Hematopoietic multipotent progenitor cell treated with erythropoietin and hydrocortisone succinate and interleukin-3 and kit ligand, for 15 days (in vitro differentiated cells): ENCODE measurements at places on chromosomes 6 and 20.

- DNase-seq: no peak
Measured at GRCh38 chr6:155493694-155494143, 38.1 kb upstream of the NOX3 start.

- no peak for DNase-seq
Measured at GRCh38 chr6:25046942-25047341, 111.2 kb upstream of the RIPOR2 start.

DNA sequence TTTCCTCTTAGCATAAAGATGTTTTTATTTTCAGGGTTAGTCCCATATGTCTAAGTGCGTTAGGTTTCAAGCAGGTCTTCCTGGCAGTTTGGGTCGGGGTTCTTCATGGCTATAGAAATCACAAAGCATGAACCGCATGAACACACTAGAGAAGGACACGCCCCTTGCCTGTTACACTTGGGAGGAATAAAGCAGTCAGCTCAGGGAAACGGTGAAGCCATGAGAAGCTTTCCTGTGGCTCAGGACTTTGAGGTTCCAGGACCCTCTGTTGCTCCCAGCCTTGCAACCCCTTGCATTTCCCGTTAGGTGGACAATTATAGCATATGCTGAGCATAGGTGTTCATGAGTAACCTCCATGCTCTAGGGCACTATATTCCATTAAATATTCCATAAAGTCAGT, 96.7 kb downstream of the SYCP2 start:
- DNase-seq: no peak

GRCh38 chr20:34345402-34345736, 17.7 kb upstream of the ITCH start:
- no peak for DNase-seq

GRCh38 chr6:169289619-169290339, 36.1 kb upstream of the THBS2 start:
- no peak for DNase-seq

GRCh38 chr6:99236010-99236409, 113.5 kb downstream of the FAXC start:
- DNase-seq: no peak

GRCh38 chr6:143697076-143697800, 19.5 kb downstream of the PHACTR2 start:
- no peak for DNase-seq

GRCh38 chr6:127186889-127187288, 68.4 kb downstream of the RSPO3 start:
- DNase-seq: peak; percentile 30

GRCh38 chr6:148235446-148235845, 107.2 kb upstream of the SASH1 start:
- no peak for DNase-seq

DNA sequence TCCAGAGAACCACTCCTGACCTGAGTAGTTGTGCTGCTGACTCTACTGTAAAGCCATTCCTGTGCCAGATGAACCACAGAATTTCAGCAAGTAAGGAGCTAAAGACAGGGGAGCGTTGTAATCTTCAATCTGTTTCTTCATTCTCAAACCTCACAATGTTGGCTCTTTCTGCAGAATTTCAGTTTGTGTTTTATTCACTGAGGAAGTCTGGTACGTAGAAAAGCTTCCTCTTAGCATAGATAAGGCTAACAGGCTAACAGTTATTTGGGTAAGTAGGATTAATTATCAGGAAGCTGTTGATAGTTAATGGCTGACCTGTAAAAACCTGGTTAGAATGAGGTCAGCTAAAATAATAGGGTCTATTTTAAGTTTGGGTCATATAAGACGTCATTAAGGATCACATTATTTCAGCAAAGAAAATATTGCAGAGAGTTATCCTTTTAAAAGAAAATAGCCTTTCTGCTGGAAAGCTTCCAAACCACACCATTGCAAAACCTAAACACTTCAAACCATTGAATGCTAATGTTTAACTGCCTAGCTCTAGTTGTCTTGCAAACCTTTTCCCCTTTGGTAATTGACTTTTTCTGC, 14.1 kb upstream of the TENT5A start:
- DNase-seq: no peak

DNA sequence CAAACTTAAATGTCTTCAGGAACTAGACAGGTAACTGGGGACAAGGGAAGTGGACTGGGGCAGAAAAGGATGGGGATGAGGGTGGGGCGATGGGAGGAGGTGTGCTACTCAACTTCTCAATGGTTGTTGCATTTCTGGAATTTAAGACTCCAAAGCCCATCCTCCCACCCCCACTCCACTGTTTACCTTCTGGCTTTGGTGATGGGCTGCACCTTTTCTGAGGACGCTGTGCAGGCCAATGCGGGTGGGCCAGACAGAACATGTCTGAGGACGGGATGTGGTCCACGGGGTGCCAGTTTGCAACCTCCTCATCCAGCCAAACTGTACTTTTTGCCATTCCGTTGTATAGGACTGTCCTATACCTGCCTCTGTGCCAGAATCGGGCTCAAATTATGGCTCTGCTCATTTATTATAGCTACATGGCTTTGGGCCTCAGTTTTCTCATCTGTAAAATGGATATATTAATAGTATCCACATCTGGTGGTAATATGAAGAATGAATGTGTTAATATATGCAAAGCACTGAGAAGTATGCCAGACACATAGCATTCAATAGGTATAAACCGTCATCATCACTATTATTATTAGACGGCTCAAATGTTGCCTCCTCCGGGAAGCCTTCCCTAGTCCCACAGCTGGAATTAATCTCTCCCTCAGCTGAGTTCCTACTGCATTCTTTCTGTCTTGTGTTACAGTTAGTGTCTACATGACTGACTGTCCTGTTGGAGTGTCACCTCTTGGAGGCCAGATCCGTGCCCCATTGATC, 31.0 kb upstream of the VEGFA start:
- DNase-seq: no peak
